Hepatic stellate cell (primary cell): ENCODE measurements at places on chromosomes 5 and 9.

DNA sequence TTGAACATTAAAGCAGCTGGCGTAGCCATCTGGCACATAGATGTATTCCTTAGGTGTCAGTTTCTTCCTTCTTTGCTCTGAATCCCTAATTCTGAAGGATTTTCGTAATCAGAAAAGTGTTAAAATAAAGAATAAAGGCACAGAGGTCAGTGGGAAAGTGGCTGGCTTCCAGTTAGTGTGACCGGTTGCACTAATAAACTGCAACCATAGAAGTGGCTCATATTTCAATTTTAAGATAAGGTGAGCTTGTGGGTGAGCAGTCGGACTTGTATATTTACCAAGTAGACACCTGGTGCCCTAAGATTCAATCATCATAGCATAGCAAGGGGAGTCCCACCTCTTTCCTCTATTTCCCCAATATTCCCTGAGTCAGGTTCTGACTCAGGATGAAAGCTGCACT lies 459.6 kb downstream of the ACTL7B start:
- DNase-seq = no peak

GRCh38 chr5:181197326-181197951 lies 7.6 kb downstream of the TRIM7 start:
- no peak for DNase-seq

GRCh38 chr5:138623053-138623452 lies 47.9 kb upstream of the HSPA9 start:
- no peak for DNase-seq

DNA sequence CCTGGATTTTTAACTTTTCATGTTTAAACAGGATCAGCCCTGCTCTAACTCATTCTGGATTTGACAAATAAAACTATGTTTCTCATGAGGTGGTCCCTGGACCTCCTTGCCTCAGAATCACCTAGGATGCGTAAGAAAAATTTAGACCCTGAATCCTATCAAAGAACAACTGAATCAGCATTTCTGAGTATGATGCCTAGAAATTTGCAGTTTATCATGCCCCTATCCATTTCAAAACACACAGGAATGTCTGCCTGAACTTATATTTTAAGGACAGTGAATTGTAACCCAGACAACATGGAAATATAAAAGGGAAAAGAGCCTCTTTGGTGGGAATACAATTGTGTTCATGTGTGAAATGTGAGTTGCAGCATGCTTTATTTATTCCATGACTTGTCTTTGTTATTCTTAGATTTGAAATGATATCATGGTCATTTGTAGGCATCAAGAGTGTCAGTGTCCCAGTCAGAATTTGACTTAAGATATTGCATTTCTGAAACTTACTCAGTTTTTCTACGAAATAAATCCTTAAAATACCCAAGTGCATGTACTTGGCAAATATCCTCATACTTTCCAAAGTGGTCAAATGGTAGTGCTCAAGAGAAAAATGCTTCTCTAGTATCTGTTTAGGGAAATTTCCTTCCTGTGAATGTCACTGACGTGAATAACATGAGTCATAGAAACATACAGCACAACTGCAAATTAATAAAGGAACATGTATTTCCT lies 144.3 kb downstream of the GIN1 start:
- DNase-seq = peak; percentile 5

DNA sequence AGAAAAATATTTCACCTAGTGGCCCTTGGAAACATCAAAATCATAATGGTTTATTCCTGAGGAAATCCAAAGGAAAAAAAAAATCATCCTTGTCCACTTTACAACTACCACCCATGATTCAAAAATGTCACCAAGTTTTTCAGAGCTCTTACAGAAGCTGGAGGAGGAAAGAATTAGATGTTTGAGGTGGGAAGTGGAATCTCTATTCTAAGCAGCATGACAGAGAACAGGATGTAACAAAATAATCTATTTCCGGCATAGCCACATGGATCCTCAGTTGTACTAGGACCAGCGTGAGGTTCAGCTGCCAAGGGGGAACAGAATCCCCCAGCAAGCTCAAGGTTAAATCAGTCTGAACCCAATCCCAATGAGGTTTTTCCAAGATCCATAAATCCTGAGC lies 40.2 kb downstream of the FBXW11 start:
- no peak for DNase-seq
